ENCODE measurements at places on chromosomes 16 and 17.

DNA sequence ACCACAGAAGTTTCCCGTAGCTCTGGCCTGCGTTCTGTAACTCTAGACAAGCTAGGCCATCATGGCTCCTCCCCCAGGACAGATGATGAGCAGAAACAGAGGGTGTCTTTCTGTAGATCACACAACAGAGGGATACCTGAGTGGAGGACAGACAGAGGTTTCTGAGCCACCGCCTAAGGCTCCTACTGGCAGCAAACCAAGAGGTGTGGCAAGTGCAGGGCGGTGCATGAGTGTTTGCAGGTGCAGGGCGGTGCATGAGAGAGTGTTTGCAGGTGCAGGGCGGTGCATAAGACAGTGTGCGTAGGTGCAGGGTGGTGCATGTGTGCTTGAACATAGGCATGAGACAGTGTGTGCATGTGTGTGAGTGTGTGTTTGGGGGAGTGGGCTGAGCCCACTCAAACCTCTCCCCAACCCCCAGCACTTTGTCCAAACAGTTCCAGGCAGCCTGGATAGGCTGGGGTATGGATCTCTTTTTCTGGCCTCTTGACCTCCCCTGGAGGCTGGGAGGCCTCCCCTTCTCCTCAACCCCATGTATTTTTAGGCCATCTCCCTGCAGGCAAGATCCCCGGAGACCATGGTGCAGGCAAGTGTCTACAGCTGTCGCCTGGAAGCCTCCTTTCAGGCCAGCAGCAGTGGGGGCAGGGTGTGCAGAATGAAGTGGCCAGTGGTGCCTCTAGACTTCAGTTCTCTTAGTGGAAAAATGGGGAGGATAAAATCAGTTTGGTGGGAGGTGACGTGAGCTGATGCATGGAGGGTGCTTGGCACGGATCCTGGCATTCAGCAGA is 53.4 kb upstream of the CBX4 start:
- DNase-seq, result no peak

- DNase-seq, result no peak
Measured at GRCh38 chr16:87551487-87551886, 50.8 kb upstream of the JPH3 start.

DNA sequence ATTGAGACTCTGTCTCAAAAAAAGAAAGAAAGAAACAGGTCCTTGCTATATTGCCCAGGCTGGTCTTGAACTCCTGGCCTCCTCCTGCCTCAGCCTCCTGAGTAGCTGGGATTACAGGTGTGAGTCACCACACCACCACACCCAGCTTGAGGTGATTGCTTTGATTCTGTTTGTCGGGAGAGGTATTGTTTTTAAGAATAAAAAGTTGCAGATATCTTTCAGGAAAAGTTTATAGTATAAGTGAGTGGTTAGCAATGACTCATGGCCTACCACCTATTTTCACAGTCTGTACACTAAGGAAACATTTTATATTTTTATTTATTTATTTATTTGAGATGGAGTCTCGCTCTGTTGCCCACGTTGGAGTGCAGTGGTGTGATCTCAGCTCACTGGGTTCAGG is 45.0 kb downstream of the RHOT1 start:
- DNase-seq, result no peak

GRCh38 chr16:12271006-12271405 is 294.5 kb downstream of the SNX29 start:
- DNase-seq, result peak; percentile 22

- no peak for DNase-seq
Measured at GRCh38 chr17:7654832-7655540, 4.3 kb downstream of the ATP1B2 start.

- DNase-seq, result no peak
Measured at GRCh38 chr16:88422733-88423447, 30.2 kb upstream of the ZFPM1 start.

GRCh38 chr16:69327585-69328310 is 2.6 kb downstream of the PDF start:
- DNase-seq, result no peak

DNA sequence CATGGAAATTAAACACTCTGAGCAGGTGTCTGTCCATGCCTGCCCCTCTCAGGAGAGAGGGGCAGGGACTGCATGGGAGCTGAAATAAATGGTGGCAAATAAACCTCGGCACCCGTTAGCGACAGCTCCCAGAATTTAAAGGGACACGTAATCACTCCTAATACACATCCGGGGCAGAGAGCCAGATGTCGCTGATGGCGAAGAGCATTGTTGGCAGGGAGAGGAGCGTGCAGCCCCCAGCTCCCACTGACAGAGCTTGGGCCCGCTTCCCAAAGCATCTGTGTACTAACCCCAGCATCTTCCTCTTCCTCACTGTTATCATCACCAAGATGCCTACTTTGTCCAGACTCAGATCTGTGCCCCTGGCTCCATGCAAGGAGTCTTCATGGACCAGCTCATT is 85.8 kb downstream of the IRX5 start:
- DNase-seq, result no peak

- no peak for DNase-seq
Measured at GRCh38 chr17:28384281-28385036, 13.0 kb downstream of the SARM1 start.

- DNase-seq, result no peak
Measured at GRCh38 chr17:7839190-7839875, 5.3 kb downstream of the KDM6B start.

DNA sequence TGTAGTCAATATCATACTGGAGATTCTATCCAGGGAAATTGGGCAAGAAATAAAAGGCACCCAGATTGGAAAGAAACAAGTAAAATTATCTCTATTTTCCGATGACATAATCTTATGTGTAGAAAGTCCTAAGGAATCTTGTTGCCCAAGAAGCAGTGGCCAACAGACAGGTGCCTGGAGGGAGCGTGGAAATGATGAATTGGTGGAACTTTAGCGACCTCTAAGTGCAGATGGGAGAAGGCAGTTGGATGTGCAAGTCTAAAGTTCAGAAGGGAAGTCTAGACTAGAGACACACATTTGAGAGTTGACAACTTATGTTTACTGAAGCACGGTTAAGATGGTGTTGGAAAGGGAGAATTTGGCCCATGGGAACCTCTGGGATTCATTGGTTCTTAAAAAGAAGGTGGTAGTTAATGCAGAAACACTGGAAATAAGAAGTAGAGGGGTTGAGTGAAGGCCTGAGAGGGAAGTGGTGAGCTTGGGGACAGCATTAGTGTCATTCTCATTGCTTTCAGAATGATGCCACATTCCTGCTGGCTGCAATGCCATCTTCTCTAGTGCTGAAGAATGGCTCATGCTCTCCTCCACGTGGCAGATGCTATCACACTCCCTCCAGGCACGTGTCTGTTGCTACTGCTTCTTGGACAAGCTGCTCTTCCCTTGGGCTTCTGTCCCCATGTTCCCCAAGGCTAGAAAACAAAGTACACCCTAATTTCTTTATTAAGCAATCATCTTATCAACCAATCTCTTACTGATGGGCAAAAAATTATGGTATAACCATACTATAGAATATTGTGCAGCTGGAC is 24.0 kb downstream of the TAT start:
- no peak for DNase-seq

- DNase-seq, result no peak
Measured at GRCh38 chr17:27049104-27049784, 244.7 kb upstream of the WSB1 start.

- peak; percentile 34 for DNase-seq
Measured at GRCh38 chr16:85029408-85029784, 1.8 kb downstream of the KIAA0513 start.

GRCh38 chr17:47918006-47918405 is 22.0 kb downstream of the SP2 start:
- no peak for DNase-seq

- no peak for DNase-seq
Measured at GRCh38 chr16:21597561-21598030, 1.8 kb upstream of the METTL9 start.

DNA sequence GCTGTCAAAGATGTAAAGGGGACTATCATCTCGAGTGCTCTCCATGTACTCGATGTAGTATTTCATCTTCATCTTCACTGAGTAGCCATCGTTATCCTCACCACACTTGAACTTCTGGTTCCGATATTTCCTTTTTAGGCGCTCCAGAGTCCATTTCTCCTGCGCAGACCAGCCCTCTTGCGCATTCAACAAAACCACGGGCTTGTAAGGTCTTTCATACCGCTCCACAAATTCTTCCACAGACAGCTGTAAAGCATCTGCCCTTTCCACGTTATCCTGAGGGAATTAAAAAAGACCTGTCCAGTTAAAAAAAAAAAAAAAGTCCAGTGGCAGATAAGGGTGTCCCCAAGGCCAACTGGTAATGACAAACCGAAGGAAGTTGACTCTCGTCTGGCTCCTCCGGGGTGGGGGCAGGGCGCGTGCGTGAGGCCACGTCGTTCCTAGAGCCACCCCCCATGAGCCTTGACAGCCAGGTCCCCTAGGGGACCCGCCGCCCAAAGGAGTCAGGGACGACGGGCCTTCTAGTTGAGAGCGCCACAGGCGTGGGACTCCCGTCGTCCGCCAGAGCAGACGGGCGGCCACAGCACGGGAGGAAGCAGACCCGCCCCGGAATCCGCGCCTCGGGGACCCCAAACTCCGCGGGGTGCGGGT is 701 bp downstream of the JMJD6 start:
- DNase-seq, result no peak

- no peak for DNase-seq
Measured at GRCh38 chr17:7572338-7572587, 7.2 kb upstream of the CD68 start.

- no peak for DNase-seq
Measured at GRCh38 chr17:17484451-17484899, 7.7 kb downstream of the MED9 start.

GRCh38 chr17:5762191-5762590 is 177.9 kb upstream of the NLRP1 start:
- peak; percentile 36 for DNase-seq

DNA sequence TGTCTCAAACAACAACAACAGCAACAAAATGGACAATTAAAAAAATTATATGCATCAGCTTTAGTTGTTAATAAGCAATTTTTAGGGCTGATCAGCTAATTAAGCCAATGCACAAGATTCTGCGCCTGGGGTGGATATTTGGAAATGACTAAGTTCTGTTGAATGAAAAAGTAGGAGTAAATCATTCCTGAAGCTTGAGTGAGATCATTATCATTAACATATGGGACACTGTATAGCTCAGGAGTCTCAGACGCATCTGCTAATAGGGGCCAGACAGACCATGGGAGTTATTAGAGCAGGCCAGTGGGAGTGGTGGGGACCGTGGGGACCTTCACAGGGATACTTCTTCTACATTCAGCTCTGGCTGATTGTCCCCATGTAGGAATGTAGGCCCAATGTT is 22.8 kb downstream of the IRX5 start:
- no peak for DNase-seq

GRCh38 chr17:28865946-28866752 is 11.3 kb downstream of the ERAL1 start:
- DNase-seq, result peak; percentile 32

GRCh38 chr16:2090777-2091546 is 43.2 kb downstream of the TSC2 start:
- DNase-seq, result peak; percentile 46

DNA sequence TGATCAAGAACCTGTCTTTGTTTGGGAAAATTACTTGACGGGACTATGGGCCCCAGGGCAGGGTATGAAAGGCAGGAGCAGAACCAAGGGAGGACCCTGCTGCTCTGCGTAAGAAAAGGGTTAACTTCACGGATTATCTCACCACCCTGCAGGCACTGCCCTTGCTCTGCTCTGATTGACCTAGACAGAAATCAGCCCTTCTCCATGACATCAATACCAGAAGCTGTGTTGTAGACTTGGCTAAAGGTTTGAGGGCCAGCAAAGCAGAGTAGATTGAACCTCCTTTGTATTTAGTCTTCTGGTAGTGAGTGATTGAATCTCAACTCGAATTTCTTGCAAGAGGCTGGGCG is 52.9 kb upstream of the ETV4 start:
- no peak for DNase-seq

DNA sequence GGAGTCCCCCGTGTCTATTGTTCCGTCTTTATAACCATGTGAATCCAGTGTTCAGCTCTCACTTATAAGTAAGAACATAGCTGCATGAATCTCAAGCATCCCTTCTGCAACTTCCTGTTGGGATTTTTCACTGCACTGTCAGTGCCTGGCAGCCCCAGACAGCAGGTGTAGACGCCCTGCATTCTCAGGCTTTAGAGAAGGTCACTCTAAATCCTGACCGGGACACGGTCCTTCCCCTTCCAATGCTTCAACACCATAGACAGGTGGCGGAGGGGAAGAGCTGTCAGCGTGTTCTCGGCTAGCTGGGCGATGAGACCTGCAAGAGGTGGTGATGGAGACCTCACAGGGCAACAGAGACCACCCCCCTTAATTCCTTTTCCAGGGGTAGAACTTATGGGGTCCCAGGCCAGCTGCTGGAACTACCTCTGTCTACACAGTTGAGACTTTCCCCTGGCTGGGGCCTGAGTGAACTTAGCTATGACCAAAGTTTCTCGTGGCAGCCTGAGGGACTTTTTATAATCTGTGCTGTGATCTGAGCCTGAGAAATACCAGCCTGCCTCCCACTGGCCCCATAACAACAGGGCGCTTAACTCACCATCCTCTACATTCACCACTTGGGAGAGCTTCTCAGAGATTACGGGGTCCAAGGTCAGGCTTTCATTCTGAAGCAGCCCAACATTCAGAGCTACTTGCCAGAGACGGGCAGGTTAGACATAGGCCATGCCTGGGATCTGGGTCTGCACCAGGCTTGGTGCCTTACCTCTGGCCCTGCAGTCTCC is 143.2 kb upstream of the TNRC6C start:
- DNase-seq, result no peak

DNA sequence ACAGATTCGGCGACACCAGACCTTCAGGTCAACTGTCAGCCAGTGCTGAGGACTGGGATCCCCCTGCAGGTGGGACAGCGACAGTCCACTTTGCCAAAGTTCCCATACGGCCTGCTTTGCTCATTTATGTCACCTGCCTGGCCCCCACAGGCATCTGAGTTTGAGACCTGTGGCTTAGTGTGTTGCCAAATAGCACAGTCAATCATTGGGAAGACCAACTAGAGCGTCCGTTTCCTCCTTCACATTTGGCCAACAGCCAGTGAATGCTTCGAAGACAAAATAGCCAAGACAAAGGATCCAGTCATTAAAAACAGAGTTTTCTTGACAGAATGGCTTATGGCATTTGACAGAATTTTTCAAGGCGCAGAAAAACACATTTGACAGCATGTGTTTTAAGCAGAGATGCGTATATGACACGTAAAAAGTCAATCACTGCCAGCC is 113.8 kb downstream of the ABCC12 start:
- no peak for DNase-seq

- peak; percentile 19 for DNase-seq
Measured at GRCh38 chr17:10631048-10631700, 25.9 kb downstream of the MYH3 start.

Measured in astrocyte of the spinal cord (primary cell).